ENCODE measurements at places on chromosomes 7 and 10.

- DNase-seq = no peak
These were observed 789.0 kb downstream of the PHTF2 start for GRCh38 chr7:78587443-78588044.

- no peak for DNase-seq
These were observed 256.6 kb downstream of the RPS24 start for GRCh38 chr10:78290131-78290750.

DNA sequence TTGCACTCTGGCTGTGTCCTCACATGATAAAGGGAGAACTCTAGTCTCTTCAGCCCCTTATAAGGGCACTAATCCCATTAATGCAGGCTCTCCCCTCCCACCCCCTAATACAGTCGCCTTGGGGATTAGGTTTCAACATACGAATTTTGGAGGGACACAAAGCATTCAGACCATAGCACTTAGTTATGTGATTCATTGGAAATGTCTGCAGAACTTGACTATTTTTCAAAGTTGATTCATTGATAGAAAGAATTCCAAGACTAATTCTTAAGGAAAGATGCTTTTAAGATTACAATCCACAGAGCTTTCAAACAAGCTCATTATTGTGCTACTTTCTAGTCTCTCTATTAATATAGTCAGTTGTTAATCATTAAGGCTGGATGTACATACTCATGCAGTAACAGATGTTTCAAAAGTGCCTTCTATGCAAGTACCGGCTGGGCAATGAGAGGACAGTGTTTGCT lies 85.3 kb upstream of the RPA3 start:
- no peak for DNase-seq

DNA sequence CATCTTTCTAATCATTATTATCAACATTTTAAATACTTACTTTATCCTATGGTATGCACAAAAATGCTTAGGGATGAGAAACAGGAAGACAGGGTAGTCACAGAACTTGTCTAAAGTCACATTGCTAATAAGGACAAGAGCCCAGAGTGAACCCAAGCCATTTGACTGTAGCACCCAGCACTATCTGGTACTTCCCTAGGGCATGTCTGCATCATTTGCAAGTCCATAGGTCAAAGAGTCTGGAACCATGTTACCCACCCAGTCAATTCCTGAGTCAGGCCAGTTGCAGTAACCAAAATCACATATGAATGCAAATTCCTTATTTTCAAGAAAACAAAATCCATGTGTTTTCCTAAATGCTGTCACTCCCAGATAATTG lies 19.1 kb downstream of the ASAH2 start:
- DNase-seq = no peak

- no peak for DNase-seq
These were observed 51.8 kb upstream of the CHST3 start for GRCh38 chr10:71912431-71912830.

GRCh38 chr10:88923520-88923919 lies 29.1 kb downstream of the ACTA2 start:
- DNase-seq = no peak

DNA sequence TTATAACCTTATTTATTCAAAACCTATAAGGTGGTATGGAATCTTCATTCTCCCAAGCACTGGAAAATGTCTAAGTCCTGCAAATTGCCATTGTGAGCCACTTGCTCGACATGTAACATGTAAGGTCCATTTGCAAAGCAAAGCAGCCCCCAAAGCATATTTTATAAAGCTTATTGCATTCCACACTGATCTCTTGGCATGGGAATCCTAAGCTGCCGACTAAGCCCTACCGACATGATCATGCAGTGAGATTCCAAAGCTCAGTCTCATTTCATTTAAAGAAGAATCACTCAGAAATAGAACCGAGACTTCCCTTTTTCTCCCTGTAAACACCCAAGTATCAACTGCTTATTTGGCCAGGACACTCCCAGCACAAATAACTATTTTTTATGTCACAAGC lies 333.4 kb upstream of the MYO3A start:
- no peak for DNase-seq

- no peak for DNase-seq
These were observed 216.5 kb upstream of the PITRM1 start for GRCh38 chr10:3389130-3389529.

- no peak for DNase-seq
These were observed 569.0 kb upstream of the SORCS1 start for GRCh38 chr10:107733328-107734130.

GRCh38 chr7:1111156-1111555 lies 23.2 kb downstream of the GPER1 start:
- DNase-seq = no peak

DNA sequence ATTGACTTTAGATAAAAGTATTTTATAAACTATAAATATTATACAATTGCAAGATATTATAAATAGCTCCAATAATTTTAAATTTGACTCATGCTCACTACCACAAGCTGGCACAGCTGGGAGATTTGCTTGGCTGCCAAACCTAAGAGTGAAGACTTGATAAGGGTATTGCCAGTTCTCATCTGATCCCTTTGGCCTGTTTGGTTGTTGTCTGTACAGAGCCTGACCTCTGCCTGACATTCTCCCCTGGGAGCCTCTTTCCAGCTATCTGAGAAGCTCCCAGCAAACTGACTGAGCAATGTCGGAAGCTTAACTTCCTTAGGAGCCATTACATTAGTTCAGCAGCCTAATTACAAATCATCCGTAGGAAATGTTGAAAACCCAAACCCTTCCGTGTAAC lies 10.2 kb upstream of the LMOD2 start:
- no peak for DNase-seq

Measured in T-cell (primary cell).